ENCODE measurements at places on chromosomes 13 and 19.

DNA sequence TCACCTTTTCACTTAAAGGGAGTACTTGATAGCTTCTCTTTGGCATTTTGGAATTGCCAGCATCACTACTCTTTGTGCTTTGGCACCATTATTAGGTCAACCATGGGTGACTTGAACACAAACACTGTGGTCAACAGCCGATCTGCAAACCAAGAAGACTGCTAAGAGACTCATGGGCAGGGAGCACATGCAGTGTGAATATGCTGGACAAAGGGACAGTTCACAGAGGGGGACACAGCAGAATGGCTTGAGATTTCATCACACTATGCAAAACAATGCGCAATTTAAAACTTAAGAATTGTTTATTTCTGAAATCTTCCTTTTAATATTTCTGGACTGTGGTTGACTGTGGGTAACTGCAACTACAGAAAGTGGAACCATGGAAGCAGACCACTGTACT is 64.4 kb downstream of the LMO7 start:
- no peak for ATAC-seq

- no peak for ATAC-seq
Measured at GRCh38 chr19:41328157-41328841, 18.3 kb downstream of the CCDC97 start.

DNA sequence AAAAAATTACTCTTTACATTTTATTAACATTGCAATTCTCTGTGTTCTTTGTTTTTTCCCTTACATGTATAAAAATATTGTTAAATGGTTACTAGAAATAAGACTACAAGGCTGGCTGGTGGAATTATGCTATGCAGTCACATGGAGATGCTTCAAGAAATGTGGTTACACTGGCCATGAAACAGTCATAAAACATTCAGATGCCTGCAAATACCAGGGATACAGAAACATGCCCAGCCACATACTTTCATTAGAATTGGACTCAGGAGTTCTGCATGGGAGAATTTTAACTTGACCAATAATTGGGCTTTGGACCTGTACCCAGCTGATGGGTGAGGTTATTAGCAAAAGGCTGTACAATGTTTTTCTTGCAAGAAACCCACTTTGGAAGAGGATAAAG is 1407.7 kb upstream of the SLC10A2 start:
- ATAC-seq = no peak

DNA sequence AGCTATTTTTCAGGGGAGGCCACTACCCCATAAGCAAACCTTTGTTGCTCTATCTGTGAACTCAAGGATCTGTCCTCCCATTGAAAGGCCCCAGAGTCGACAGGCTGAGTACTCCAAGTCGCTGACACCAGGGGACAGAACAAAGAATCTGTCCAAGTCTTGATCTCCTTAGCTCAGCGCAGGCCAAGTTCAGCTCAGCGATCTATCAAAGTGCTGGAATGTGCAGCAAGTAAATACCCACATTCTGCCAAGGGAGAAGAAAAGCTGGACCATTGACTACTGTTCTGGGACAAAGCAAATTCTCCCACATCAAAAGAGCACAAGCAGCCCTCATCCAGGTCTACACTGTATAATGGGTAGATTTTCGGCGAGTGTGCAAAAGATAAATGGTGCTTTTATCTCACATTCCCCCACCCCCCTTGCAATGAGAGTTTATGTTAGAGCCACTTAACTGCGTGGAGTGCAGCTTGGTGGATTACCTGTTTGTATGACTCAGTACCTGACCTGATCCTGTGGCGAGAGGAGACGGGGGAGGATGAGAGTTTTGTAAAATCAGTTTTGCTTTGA is 391.7 kb upstream of the SGCG start:
- ATAC-seq = no peak

- ATAC-seq = no peak
Measured at GRCh38 chr13:48156466-48156865, 61.6 kb upstream of the MED4 start.

DNA sequence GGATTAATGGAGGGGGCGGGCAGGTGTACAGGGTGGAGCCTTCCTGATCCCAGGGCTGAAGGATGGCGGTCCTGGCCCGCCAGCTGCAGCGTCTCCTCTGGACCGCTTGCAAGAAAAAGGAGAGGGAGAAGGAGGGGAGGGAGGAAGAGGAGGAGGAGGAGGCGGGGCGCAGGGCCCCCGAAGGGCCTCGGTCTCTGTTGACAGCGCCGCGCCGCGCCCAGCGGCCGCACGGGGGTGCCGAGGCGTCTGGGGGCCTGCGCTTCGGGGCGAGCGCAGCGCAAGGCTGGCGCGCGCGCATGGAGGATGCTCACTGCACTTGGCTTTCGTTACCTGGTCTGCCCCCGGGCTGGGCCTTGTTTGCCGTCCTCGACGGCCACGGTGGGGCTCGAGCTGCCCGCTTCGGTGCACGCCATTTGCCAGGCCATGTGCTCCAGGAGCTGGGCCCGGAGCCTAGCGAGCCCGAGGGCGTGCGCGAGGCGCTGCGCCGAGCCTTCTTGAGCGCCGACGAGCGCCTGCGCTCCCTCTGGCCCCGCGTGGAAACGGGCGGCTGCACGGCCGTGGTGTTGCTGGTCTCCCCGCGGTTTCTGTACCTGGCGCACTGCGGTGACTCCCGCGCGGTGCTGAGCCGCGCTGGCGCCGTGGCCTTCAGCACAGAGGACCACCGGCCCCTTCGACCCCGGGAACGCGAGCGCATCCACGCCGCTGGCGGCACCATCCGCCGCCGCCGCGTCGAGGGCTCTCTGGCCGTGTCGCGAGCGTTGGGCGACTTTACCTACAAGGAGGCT is at the start of gene PPM1N:
PPM1N (plus strand) TSS at position 33 of the 785 bp plus-strand sequence; CDS start at position 63, 30 bp downstream.
- no peak for ATAC-seq

GRCh38 chr13:33205804-33206221 is 79.7 kb downstream of the STARD13 start:
- ATAC-seq = no peak

DNA sequence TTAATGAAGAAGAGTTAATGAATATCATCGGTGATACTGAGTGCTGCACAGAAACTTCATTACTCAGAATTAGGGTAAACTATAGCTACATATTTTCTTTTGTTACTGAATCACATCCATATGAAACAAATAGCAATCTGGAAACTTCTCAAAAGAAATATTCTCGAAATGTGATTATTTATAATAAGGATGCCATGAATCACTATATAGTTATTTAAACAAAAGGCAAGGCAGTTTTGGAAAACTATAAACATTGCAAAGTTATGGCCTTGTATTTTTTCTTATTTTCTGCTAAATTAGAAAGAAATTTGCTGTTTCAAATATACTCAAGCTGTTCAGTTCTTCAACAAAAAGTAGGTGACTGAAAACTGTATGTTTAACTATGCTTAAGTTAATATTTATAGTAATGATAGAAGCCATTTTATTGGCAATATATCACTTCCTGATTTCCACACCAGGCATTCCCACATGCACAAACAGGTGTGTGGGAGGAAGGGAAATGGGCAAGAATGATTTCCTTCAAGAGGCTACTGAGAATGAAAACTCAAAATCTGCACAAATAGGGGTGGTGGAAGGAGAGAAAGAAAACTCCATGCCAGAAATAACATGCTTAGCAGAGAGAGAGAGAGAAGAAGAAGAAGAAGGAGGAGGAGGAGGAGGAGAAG is 74.5 kb upstream of the FRY start:
- ATAC-seq = no peak

DNA sequence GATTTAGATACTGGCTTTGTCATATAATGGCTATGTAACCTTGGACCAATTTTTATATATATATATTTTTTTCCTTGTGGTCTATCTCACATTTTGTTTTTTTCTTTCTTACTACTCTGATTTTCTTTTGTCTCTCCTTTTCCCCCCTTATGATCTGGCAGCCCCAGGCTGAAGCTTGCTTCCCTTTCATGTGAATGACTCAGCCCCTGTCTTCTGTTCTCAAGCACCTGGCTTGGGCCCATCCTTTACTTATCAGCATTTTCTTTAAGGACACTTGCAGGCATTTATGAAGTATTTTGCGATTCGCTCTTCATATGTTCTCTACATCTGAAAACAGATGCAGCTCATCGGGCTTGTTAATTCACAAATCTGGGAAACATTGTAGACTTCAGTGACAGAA is 163.6 kb downstream of the SPRY2 start:
- ATAC-seq = no peak

- no peak for ATAC-seq
Measured at GRCh38 chr13:93857126-93857525, 622.4 kb downstream of the DCT start.

- no peak for ATAC-seq
Measured at GRCh38 chr13:93529961-93530360, 303.4 kb downstream of the GPC6 start.

DNA sequence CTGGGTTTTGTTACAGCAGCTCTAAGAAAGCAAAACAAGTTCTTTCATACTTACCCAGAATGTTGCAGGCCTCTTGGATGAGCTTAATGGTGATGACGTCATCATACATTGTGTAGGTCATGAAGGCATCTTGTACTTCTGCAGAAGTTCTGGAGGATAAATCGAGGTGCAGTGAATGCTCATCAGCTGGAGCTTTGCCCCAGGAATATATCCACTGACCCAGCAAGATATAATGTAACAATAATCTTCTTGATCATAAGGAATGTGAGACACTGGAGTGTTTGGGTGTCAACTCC is 63.0 kb downstream of the C13orf42 start:
- ATAC-seq = no peak

GRCh38 chr19:37981785-37982475 is 74.9 kb downstream of the SIPA1L3 start:
- ATAC-seq = no peak

- ATAC-seq = no peak
Measured at GRCh38 chr19:30229525-30230174, 142.5 kb upstream of the ZNF536 start.

DNA sequence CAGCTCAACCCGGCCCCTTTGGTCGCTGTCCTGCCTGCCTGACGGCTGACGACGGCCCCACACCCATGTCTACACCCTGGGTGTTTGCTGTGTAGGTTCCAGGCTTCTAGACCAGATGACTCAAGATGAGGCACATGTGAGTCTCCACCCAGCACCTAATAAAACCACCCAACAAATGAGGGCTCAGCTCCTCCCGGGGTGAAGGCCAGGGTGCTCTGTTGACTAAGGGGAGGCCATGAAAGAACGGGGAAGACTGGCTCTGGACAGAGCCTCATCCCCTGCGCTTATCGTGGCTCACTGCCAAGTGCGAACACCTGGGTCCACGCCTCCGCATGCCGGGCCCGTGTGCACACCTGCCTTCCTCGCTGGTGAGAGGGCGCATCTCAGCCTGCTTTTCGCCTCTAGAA is 39.6 kb downstream of the COL4A2 start:
- ATAC-seq = no peak

- no peak for ATAC-seq
Measured at GRCh38 chr13:112687836-112688559, 1.8 kb upstream of the ATP11A start.

DNA sequence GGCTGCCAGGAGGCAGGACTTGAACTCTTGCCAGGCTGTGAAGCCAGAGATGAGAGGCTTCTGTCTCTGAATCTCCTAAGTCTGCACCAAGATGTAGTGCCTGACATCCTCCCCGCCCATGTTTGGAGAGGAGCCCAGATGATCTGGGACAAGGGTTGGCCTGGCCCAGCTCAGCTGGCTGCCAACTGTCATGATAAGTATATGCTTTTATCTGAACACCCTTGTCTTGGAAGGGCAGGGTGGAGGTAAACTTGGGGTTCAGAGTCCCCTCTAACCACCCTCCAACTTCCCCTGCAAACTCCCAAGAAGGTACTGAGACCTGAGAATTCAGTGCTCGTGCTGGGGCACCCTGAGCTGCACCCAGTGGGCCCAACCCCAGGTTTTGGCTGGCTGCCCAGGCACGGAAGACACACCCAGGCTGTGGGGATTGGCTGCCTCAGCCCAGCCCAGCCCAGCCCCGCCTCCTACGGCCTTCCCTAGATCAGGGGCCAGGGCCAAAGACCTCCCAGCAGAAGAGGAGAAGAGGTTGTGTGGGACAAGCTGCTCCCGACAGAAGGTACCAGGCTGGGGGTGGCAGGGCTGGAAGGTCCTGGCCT is at the start of gene CYP4F12:
CYP4F12 (plus strand) TSS at position 508 of the 596 bp plus-strand sequence. CDS start 443 bp downstream, outside the sequence.
- peak; percentile 91 for ATAC-seq

DNA sequence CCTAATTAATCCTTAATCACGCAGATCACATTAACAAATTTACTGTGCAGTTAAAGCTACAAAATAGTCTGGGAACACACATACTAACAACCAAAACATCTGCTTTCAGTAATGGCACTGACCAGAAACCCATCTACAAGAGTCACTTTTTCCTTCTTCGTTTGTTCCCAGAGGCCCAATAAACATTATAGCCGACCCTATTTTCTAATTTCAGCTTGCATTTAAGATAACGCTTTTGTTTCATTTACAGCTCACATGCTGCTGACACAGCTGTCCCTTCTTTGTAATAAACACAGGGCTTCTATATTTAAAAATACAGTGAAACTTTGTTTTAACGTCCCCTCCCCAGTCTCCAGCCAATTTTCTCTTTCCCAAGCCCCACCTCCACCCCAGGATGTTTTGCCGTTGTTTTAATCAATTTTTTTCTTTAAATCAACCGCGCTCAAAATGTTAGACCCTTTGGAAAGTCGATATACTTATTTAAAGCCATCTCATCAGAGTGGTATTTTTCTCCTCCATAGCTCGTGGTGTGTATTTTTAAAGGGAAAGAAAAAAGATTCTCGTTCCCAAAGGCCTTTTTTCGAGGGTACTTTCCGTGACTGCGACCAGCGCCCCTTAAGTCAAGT is 1.7 kb upstream of the WBP4 start:
- no peak for ATAC-seq

- no peak for ATAC-seq
Measured at GRCh38 chr13:29568731-29569130, 26.8 kb downstream of the SLC7A1 start.

DNA sequence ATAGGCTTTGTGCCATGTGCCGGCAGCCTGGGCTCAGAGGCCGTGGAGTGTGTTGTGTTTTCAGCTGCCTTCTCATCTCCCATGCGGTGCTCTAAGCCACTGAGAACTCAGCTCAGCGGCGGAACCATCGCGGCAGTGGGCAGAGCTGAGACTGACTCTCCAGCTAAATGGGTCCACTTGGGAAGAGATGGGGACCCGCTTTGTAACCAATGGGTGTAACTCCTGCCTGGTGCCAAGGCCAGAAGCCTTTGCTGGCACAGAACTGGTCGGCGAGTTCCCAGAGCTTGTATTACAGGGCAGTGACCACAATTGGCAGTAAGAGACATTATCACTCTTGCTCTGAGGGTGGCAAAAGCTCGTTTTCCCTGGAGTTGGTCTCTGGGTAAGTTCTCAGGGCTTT is 183.0 kb downstream of the STK24 start:
- no peak for ATAC-seq

DNA sequence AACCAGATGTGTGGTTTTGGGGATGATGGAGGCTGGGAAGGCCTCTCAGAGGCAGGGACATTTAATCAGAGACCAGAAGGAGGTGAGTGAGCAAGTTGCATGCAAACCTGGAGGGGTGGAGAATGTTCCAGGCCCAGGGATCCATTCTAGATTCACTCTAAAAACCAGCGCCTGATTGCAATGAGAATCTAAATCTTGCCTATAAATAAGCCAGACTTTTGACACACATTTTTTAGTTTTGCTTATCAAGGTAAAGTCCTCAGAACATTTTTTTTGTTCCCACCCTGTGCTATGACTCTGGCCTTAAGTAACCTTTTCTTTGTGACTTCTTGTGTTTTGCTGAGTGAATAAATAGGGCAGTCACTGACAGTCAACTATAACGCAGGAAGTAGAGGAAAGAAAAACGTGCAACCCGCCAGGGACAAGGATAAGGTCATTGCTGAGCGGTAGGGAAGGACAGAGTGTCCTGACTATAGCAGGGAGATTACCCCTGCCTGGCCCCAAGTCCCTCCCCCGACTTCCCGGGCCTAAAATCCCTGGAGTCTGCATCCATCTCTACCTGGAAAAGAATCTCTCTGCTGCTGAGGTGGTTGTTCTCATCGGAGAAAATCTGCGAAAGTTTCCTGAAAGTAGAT is 14.4 kb downstream of the RGL3 start:
- ATAC-seq = no peak
